NCI-H510A treated with DMSO at 0.1 percent for 48 hours (cell line): ENCODE measurements at places on chromosomes 1 and 21.

DNA sequence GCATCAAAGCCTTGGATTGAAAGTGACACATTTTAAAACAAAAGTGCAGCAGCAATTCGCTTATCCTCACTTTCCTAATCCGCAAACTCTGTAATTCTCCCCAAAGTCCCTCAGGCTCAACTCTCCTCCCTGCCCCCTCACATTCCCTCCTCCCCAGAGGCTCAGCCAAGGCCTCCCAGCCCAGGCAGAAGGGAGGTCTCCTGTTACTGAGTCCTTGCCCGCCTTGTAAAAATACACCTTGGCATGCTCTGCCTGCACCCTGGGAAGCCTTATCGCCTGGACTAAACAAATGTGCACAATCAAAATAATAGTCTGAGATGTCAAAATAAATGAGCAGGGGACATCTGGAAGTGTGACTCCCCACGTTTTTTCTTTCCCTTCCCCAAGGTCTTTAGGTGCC, 109.7 kb downstream of the PLXNA2 start:
- DNase-seq: no peak

GRCh38 chr1:33013791-33014190, 22.9 kb downstream of the AK2 start:
- no peak for DNase-seq

DNA sequence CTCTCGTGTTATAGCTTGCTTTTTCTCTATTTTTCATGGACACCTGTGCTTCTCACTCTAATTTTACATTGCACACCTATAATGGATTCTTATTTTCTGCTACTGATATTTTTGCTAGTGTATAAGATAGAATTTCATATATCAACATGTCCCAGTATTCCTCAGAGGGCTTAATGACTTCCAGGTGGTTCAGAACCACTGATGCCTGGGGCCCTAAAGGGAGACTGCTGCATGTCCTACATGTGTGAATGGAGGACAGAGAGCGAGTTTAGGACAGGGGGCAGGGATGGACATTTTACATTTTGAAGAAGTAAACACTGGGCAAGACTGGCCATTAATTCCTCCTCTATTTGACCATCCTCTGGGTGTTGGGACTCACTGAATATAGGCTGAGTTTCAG, 100.6 kb downstream of the DISC1 start:
- DNase-seq: no peak

- DNase-seq: no peak
Observed at GRCh38 chr1:61087571-61087970, 5.2 kb downstream of the NFIA start.

DNA sequence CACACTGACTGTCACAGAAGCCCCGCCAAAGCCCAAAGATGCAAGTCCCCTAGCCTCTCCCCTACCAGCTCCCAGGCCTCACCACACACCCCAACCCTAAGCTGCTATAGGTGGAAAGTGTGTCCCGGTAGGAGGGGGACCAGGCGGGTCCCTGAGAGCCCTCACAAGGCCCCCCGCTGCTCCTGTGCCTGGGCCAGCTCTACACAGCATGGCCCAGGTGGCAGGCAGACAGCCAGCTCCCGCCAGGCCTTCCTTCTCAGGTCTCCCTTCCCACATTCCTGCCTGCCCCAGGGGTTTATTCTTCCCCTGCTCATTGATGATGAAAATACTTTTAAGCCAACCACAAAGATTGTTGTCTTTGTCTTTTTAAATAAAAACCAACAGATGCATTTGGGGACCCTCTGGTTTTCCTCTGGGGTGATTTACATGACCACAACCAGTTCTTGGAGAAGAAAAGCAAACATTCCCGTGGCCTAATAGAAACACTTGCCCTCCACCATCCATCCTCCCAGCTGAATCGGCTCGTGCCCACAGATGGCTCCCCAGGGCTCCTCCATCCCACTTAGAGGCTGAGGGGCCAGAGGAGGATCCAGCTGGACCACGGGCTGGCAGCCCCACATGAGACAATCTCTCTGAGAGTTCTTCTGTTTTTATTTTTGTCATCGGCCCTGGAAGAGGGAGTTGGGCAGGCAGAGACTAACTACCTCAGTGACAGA, 93.1 kb downstream of the DMRTB1 start:
- no peak for DNase-seq

- no peak for DNase-seq
Observed at GRCh38 chr1:91828583-91829281, 57.2 kb downstream of the TGFBR3 start.

DNA sequence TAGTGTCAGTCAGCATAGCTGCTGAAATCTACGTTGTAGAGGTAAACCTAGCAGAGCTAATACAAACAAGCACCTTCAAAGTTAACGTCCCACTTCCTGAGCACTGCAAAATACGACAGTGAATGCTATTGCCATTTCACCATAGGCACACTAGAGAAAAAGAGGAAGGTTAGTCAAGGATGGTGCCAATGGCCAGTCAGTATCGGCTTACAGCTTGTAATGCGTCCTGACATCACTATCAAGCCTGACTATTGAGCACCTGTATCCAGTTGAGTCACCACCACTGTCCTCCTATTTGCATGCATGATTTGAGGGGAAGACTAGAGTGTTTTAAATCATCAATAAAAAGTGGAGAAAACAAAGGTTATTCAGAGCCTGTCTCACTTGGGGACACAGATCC, 34.4 kb downstream of the NUCKS1 start:
- peak; percentile 15 for DNase-seq

DNA sequence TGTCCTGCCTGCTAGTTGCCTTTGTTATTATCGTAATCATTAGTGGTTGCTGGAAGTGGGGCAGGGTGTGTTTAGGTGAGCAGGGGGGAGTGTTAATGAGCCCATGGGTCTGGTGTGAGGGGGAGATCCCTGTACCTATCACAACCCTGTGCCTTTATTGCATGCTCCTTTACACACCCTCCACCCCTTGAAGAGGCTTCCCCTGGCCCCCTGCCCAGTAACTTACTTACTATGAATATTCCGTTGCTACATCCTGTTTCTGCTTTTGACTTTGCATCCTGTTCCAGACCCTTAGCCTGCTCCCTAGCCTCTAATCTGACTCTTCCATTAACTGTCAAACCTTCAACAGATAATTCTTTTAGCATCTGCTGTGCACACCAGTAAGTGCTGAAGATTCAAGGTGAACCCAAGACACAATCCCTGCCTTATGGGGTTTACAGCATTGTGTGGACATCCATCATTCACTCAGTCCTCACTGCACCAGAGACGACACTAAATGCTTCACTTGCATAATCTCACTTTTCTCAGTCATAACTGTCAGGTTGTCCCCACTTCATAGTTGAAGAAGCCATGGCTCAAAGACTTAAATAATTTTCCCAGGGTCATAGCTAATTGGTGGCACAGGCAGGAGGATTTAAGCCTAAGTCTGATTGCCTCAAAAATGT, 47.9 kb downstream of the CDC7 start:
- no peak for DNase-seq

DNA sequence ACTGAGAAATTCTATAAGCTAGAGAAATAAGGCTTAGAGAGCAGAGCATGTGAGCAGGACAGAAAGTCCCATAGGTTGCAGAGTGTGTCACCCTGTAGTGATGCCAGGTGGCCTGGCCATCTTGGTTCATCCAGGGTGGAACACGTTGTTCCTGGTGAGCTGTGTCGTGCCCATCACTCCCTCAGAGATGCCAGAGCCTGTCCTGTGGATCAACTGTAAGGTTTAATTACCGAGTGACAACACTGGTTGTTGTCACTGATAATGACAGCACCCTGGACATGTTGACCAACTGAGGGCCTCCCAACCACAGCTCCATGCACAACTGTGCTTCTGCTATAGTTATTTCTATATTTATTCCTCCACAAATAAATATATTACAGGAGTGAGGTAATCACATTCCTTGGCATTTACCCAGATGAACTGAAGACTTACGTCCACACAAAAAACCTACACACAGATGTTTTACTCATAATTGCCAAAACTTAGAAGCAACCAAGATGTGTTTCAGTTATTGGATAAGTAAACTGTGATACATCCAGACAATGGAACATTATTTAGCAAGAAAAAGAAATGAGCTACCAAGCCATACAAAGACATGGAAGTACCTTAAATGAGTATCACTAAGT, 6.2 kb downstream of the C1orf198 start:
- no peak for DNase-seq

DNA sequence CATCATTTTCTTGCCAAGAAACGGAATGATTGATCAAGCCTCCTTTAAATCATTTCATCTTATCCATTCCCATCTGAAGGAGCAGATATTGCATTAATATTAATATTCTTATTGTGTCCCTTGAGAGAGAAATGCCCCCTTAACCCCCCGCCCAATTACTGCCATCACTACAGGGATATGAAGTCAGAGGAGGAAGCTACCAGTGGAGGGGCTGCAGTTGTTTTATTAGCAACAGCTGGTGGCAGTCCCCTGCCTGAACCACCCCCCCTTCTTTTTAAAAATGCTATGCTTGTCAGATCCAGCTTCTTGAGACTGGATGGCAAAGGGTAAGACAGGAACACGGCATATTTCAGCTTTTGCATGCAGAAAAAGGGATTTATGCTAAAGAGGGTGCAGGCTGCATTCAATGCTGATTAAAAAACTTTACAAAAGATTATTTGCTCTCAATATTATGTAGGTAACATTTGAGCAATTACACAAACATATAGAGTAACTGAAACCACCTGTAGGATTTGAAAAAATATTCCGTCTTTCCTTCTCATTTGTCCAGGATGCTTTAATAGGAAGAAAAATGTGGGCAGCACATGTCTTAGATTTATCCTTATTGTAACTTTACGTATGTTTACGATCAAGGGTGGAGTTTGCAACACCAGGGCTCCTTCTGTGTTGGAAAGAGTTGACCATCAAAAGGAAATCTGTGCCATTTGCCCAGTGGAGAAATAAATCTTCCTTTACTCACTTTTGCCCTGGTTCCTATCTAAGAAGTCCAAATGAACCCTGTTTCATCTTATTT, 77.7 kb downstream of the ZBTB18 start:
- no peak for DNase-seq

DNA sequence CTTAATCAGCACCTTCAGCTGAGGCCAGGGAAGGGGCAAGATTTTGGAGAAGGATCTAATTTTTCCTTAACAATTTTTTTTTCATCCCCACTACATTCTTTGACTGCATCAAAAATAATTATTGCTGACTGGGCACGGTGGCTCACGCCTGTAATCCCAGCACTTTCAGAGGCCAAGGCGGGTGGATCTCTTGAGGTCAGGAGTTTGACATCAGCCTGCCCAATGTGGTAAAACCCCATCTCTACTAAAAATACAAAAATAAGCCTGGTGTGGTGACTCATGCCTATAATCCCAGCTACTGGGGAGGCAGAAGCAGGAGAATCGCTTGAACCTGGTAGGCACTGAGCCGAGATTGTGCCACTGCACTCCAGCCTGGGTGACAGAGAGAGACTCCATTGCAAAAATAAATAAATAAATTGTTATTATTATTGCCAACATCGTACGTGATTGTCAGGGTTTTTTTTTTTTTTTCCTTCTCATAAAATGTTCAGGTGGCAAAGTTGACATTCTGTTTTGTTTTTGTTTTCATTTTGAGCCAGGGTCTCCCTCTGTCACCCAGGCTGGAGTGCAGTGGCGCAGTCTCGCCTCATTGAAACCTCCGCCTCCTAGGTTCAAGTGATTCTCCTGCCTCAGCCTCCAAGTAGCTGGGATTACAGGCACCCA, 37.3 kb upstream of the MORC3 start:
- no peak for DNase-seq

DNA sequence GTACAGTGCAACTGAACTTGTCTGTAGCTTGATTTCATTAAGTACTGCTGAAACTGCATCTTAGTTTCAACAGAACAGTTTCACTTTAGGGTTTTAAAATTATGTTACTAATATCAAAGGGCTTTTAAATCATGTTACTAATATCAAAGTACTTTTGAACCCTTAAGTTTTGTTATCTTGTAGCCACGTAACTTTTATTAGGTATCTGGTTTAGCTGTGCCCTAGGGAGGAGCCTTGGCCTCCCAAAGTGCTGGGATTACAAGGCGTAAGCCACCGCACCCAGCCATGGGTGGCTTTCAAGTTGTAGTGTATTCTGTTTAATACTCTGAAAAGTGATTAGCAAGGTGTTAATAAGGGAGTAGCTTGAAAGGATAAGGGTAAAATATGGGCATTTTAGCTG, 2.0 kb downstream of the KDM4A start:
- DNase-seq: no peak

DNA sequence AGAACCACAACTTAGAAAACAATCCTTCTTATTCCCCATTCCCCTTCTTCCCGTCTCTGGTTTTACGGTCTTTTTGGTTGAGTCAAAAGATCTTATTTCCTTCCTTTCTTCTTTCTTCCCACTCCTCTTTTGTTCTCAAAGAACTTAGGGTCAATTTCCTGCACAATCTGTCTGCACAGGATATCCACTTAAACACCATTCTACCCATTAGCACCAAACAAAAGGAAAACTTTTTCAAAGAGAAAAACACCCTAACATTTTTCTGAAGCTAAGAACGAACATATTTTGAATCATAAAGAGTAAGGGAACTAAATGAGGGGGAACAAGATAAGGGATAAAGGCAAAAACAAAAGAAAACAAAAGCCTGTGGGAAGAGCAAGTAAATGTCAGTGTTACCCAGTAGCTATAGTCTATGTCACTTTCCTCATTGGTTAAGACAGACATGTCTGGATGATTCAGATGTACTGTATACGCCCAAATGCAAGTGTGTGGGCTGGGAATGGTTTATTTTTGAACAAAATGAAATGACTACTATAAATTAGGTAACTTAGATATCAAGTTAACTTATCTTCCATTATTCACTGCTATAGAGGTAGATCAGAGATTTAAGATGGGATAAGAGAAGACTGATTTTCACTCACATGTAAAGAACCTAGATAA, 59.9 kb downstream of the TOR3A start:
- no peak for DNase-seq

DNA sequence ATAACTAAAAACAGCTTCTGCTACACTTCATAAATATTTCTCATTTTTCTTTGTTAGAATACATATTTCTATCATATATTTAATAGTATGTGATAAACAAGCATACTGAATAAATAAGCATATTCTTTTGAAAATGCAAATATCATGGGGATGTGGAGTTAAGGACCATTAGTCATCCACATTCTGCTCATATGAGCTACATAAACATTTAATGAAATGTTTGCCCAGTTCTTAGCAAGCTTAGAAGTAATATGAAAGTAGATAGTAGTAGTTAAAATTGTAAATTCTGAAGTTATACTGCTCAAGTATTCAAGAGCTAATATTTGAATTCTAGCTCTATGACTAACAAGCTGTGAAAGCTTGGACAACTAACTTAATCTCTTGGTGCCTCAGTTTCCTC, 10.1 kb upstream of the GORAB start:
- no peak for DNase-seq

DNA sequence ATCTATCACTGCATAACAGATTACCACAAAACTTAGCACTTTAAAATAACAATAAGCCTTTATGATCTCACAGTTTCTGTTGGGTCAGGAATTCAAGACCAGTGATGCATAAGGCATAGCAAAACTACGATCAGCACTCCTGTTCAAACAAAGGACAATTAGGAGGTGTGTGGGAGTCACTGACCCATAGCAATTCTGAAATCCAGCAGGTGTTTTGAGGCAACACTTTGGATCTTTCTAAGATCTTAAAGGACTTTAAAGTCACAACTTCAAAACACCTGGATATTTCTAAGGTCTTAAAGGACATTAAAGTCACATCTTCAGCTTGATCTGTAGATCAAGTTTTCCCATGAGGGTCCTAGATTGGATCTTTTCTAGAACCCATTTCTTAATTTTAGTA, 35.3 kb downstream of the AKT3 start:
- no peak for DNase-seq
